ENCODE measurements at places on chromosomes 12 and 14.
A peak's percentile ranks its signal among the peaks of the same experiment; 100 is the strongest.

DNA sequence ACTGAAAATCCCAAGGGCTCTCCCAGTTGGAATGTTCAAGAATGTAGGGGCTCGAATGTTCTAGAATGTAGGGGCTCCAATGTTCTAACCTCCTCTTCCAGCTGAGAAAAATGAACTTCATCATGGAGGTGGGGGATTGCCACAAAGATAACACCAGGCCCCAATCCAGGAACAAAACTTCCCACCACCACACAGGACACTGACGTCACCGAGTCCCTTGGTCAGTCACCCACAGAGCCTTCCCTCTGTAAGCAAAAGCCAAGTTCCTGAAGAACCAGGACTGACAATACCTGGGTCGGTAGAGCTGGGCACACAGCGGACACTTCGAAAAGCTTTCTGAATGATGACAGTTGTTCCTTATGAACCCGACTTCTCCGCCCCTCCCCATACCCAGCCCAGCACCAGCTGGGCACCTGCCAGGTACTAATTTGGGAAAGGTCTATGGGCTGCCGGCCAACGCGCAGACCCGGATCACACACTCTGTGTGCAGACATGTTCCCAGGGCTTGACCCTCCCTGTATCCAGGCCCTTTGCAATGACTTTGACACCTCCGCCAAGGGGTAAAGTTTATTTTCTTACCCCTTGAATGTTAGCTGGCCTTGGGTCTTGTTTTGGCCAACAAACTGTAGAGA, 18.9 kb downstream of the ITPK1 start:
- DNase-seq, result no peak

GRCh38 chr12:11891346-11891745, 179.4 kb upstream of the BCL2L14 start:
- no peak for DNase-seq

- no peak for DNase-seq
These were observed 2.4 kb upstream of the MIPOL1 start for GRCh38 chr14:37195327-37195726.

GRCh38 chr14:86003998-86004397, 474.1 kb downstream of the FLRT2 start:
- DNase-seq, result no peak

DNA sequence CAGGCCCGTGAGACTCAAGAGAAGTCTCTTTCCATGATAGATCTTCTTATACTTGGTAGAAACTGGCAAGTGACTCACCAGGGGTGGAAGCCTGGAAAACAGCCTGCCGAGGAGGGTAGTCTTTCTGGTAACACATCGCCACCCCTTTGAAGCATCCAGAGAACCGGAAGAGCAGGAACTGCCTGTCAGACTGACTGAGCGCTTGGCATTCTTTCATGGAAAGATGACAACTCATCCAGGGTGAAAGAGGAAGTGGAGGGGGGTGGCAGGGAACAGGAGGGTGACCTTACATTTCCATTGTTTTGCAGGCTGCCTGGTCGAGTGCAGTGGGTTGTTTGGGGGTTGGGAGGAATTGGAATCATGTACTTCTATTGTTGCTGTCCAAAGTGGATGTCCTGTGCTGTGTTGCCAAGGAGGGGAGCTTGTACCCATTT, 34.5 kb downstream of the PRKCH start:
- DNase-seq, result peak; percentile 64

DNA sequence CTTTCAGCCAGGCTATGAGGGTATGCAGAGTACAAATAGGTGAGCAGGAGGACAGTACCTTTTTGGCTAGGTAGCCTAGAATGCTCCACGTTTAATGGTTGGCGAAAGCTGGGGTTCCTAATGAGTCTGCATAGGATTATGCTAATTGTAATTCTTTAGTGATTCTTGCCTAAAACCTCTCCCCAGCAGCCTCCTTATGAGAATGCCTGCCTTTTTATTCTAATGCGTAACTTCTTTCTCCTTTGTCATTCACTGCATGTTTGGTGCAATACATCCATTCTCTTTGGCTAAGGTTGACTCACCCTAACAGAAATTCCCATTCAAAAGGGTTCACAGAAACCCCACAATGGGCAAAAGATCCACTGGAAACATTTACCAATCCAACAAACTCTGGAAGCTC, 752.2 kb downstream of the FSCB start:
- DNase-seq, result no peak

- DNase-seq, result no peak
These were observed 132.9 kb downstream of the PTPRR start for GRCh38 chr12:70787612-70788011.

GRCh38 chr14:35220027-35220676, 72.0 kb upstream of the PSMA6 start:
- DNase-seq, result no peak

DNA sequence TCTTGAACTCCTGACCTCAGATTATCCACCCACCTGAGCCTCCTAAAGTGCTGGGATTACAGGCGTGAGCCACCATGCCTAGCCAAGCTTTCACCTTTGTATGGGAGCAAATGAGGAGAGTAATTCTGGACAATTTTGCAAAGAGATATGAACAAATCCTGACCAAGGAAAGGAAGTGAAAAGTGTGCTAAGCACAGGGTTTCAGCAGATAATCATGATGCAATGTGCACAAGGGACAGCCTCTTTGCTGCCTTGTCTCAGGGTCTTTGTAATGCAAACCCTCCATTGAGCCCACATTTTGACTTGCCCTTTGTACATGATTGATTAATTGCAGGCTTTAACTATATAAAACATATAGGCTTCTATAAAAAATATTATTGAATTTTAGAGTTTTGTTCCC, 9.2 kb upstream of the PYGL start:
- no peak for DNase-seq

DNA sequence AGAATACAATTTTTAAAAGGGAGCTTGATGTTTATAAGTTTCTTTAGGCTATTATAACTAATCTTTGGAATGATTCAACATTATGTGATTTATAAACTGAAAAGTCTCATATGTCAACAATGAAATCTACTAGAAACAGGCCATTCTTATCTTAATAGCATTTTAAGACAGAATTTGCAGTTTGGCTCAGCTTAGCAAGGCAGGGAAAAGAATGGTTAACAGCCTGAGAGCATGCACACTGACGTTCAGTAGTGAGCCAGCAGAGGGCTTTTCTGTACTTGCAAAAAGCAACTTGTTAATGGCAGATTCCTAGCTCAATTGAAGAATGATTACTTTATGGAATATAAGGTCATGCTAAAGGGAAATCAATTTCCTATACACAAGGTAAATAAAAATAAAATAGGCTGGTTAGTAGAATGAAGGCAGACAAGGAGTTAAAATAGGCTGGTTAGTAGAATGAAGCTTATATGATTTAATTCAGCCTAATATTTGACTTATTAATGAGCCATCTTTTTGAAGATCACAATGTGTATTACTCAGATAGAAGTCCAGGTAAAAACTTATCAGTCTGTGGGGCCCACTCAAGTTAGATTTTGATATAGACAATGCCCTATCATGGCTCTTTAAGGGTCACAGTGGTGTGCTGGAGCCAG, 95.9 kb downstream of the OTOGL start:
- DNase-seq, result no peak

DNA sequence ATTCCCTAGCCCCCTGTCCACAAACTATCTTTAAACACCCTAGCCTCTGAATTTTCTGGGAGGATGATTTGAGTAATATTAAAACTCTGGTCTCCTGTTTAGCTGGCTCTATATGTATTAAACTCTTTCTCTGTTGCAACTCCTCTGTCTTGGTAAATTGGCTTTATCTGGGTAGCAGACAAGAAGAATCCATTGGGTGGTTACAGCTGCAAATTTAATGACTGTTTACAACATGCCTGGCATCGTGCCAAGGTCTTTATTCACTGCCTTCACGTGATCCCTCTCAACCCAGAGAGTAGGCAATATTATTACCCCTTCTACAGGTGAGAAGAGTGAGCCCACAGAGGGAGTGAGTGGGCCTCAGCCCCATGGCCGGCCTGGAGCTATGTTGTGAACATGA, 77.8 kb upstream of the MYL2 start:
- DNase-seq, result no peak

DNA sequence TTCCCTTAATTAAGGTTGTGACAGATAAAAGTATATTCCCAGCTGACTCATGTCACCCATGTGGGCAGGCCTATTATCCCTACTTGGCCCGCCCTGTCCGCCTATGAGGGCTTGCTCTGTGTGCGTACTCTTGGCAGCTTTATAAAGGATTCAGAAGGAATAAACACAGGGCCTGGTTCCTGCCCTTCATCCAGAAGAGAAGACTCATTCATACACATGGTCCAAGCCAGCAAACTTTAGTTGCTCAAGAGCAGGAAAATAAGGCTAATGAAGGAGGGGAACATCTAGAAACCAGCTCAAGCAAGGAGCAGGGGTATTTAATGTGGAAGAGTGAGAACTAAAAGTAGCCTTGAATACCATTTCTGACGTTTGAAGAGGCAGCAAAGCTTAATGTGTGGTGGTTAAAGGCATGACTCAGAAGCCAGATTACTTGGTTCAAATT, 141.9 kb downstream of the CRADD start:
- no peak for DNase-seq

DNA sequence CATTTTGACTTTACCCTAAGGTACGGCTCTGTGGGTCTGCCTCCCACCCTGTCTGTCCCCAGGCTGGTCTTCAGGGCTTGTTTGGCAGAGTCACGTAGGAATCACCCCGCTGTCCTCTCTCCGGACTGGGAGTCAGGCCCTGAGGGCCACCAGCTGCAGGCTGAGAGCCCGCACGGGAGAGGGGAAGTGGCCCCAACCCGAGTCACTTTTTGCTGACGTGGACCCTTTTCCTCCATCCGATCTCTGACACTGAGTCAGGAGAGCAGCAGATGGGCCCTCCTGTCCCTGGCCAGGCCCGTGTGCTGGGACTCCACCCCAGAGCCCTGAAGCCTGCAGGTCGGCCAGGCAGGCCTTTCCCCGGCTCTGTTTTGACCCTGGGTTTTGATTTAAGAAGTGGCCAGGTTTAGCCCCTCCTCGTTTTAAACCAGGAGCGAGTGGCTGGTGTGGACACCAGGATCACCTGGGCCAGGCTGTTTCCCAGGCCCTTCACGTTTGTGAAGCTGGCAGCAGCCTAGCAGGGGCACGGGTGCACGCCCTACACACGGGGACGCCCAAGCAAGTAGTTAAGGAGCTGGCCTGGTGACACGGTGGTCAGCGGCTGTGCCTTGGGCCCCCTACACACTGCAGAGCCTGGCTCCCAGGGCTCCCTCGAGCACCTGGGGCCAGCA, 12.5 kb upstream of the TEX22 start:
- DNase-seq, result no peak

DNA sequence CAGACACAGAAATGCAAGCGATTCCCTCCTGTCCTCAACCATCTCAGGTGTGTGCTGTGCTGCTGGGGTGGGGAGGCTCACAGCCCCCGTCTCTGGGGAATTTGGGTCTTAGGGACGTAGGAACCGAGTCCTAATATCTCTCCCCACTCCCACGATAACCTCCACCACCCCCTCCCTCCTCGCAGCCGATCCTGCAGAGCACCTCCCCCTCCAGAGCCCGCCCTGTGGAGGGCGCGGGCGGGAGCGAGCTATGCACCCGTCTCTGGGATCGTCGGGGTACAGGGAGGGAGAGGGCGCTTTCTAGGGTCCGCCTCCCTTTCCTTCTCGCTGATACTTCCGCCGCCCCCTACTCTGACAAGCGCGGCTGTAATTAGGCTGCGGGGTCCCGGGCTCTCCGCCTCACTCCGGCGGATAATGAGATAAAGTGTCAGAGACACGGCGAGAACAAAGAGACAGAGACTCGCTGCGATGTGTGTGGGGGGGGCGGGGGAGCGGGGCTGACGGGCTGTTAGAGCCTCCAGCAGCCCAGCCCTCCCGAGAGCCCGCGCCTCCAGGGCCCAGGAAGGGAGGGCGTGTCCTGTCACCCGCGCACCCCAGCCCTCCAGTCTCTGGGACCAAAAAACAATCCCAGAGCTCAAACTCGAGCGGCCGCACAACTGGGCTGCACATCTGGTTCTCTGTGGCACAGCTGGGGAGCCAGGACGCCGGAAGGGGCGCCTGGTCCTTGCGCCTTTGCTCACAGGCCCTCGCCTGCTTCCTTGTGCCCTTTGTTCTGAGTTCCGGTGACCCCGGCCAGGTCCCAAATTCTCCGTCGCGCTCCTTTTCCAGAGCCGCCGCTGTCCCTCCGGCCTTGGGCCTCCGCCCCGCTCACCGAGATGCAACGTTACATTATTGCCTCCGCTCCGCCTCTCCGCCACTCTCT, 8.7 kb downstream of the SHMT2 start:
- no peak for DNase-seq

DNA sequence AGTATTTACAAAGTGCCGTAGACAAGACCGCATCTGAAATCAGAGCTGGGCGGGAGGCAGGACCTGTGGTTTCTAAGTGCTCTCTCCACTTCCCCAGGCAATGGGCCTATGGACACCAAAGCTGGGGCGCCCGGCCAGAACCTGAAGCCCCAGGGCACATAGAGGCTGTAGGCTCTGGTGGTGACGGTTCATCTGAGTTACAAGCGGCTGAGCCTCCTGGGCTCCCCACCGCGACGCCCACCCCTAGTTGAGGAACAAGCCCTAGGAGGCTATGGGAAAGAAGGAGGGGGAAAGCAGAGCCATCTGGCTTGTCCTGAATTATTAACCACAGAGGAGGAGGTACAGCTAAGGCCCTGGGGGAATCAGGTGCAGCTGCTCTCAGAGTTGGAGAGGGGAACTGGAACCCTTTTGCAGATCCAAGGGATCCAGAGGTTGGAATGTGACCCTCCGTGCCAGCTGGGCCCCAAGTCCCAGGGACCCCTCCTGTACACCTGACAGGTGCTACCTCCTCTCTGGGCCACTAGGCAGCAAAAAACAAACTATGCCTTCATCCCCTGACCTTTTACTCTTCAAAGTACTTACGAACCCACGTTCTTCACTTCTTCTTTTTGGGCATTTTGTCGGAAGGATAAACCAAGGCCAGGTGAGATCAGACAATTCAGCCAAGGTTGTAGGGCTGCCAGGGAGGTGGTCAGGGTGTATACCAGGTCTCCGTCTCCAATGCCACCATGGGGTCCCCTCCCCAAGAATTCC, 77.2 kb downstream of the ARL6IP4 start:
- no peak for DNase-seq

- DNase-seq, result no peak
These were observed 1.1 kb upstream of the PRKAG1 start for GRCh38 chr12:49019443-49020324.

GRCh38 chr12:66232263-66232662, 43.2 kb downstream of the IRAK3 start:
- DNase-seq, result no peak
